SW 1271 (cell line): ENCODE measurements at places on chromosomes 1 and 21.

DNA sequence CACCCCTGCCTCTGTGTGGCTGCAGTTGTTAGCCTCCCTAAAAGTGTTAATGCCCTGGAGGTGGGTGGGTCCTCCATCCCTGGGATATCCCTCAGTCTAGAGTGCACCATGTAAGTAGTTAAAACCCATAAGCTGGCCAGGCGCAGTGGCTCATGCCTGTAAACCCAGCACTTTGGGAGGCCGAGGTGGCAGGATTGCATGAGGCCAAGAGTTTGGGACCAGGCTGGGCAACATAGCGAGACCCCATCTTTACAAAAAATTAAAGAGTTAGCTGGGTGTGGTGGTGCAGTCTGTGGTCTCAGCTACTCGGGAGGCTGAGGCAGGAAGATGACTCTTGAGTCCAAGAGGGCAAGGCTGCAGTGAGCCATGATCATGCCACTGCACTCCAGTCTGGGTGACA lies 10.3 kb downstream of the MYOC start:
- no peak for DNase-seq

DNA sequence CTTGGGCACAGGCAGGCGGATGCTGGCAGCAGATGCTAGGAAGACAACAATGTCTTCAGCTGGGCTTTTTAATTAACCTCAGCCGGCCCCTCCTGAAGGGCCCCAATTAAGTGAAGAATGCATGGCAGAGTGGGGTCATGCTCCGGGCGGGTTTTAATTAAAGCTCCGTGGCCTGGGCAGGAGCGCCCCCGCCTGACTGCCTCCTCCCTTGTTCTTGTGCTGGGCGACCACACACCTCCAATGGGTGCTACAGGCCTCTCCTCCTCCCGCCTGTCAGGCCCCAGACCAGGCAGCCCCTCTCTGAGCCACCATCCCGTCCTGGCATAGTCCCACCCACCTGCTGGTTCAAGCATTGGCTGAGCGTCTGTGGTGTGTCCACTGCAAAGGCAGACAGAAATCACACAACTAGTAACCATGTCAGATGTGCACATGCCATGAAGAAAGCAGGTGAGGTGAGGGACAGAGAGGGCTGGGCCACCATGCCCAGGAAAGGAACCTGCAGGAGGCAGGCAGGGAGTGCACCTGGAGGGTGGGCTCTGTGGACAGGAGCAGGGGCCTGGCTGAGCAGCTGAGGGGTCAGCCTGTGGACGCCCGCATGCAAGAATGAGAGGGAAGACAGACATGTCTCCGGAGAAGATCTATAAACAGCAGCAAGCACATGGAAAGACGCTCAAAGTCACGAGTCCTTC lies 8.5 kb upstream of the ARF1 start:
- DNase-seq, result no peak

GRCh38 chr1:24902471-24902891 lies 27.6 kb downstream of the RUNX3 start:
- no peak for DNase-seq

GRCh38 chr1:214850432-214851050 lies 232.0 kb upstream of the KCNK2 start:
- no peak for DNase-seq

GRCh38 chr1:218670875-218671274 lies 325.7 kb downstream of the TGFB2 start:
- DNase-seq, result no peak

- DNase-seq, result no peak
Observed at GRCh38 chr1:183918589-183918988, 113.7 kb downstream of the RGL1 start.

DNA sequence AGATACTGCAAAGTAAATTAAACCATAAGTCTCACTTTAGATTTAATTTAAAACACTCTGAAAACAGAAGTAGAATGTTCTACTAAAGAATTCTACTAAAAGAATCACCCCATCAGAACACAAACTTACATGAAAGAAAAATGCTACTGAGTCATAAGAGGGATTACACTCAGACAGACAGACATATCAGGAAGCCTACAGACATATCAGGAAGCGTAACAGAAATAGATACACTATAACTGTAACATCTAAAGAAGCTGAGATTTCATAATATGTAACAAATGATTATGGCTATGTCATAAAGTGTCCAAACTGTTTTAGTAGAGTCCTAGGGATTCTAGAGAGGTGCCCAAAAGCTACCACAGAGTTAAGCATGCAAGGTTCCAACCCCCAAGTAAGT lies 23.9 kb downstream of the FOXJ3 start:
- no peak for DNase-seq

- peak; percentile 34 for DNase-seq
Observed at GRCh38 chr1:156445789-156446263, 54.7 kb downstream of the MEF2D start.

DNA sequence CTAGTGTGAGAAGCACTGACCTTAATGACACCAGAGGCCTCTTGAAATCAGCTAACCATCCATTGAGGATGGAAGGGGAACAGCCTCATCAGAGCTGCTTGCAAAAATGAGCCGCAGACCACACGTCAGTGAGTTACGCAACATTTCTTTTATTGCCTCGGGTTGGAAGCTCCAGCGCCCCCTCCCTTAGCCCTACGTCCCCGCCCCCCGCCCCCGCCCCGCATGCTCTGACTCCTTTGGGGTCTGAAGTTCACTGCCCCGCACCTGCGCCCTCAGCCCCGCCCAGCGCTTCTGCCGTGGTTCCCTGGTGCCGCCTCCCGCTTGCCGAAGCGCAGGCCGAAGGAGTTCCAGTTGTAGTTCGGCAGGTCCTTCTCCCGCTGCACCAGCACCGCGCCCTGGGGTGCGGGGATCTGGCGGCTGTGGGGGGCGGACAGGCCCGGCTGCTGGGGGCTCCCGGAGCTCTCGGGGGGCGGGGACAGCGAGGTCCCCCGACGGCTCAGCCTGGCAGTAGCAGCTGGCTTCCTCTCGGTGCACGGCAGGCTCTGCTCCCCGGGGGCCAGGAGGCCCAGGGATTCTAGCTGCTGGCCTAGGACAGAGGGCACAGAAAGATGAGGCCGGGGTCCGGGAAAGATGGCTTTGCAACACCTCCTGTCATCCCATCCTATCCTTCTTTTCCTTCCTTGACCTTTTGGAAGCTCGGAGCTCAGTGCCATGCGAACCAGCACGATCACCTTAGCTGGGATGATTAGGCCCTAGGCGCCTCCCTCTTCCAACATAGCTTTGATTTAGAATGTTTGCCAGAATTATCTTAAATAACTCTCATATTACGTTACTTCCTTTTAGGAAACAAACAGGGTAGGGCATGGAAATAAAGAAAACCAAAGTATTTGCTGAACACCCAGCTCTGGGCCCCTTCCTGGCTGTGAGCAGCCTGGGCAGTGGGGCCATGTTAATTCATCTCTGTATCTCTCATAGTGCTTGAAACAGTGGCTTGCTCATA lies 5.8 kb downstream of the KISS1 start:
- DNase-seq, result no peak

GRCh38 chr1:167573035-167573434 lies 19.5 kb upstream of the CREG1 start:
- DNase-seq, result no peak
